NCI-H82 (cell line): ENCODE measurements at places on chromosomes 1 and 21.

GRCh38 chr21:16837721-16838120 is 675.1 kb upstream of the CXADR start:
- DNase-seq = no peak

DNA sequence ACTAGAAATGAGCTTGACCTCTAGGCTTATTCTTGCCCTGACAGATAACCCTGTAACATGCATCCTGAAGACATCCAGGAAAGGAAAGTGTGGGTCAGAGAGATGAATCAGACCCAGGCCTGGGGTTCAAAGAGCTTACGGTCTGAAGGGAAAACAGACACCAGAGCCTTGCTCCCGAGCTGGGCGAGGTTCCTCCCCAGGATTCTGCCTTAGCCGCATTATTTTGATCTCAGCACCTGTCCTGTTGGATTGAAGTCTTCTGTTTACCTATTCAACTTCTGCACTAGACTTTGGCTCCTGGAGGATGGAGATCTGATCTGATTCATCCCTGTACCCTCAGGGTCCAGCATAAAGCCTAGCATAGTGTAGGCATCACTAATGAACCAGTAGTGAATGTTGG is 1.9 kb downstream of the CYP4B1 start:
- DNase-seq = no peak

DNA sequence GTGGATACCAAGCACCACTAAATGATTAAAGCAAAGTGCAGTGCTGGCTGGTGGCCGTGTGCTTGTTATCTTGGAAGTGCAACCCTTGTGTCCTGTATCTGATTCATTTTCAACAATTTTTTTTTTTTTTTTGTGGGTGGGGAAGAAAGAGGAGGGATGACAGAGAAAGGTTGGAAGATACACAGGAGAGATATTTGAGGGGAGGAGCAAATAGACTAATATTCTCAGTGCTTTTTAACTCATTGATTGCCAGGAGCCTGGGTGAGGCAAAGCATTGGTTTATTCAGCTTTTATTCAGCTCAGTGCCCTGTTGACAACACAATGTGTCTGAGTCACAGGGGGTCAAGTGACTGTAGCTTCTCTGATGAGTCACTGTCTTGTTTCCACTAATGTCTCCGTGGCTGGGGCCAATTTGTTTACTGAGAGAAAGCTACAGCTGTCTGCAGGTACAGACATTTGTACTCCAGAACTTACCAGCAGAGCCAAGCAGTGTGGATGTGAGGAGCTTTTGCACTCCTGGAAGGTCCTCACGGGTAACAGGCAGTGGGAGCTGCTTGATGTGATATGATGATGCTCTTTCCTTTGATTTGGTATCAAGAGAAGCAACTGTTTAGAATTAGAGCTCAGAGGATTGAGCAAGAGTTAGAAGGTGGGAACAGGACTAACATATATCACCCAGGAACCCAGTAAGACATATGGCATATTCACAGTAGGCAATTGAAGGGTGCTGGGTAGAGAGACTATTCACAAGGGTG is 23.6 kb upstream of the DNM3 start:
- no peak for DNase-seq

GRCh38 chr21:37232274-37233018 is 34.7 kb downstream of the VPS26C start:
- DNase-seq = no peak

GRCh38 chr1:151584278-151584677 is 27.6 kb upstream of the SNX27 start:
- DNase-seq = no peak

DNA sequence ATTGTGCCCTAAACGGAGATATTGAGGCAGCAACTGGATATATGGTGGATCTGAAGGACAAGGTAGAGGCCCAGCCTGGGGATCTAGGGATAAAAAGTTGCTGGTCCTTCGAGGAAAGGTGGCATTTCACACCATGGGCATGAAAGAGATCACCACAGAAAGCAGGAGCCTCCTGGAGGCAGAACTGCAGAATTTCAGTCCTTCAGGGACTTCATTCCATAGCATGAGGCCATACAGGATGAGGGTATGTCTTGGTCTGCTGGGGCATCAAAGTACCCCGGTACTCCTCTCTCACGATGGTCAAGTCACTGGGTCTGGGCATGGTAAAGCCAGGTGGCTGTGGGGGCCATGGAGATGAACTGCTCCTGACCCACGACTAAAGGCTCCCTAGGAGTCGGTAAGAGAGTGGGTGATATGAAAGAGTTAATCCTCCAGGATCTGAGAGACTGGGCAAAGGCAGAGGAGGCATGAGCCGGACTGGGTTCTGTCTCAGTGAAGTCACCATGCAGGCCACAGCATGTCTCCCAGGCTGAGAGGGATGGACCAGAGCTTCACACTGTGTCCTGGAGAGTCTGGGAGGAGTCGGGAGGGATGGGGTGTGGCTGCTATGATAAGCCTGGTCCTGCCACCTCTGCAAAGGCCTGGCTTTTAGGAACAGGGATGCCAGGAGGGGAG is 5.8 kb upstream of the SPRR5 start:
- no peak for DNase-seq

GRCh38 chr1:58524353-58524945 is 22.1 kb downstream of the OMA1 start:
- DNase-seq = no peak

- DNase-seq = no peak
Observed at GRCh38 chr21:45282283-45283034, 5.2 kb downstream of the POFUT2 start.

DNA sequence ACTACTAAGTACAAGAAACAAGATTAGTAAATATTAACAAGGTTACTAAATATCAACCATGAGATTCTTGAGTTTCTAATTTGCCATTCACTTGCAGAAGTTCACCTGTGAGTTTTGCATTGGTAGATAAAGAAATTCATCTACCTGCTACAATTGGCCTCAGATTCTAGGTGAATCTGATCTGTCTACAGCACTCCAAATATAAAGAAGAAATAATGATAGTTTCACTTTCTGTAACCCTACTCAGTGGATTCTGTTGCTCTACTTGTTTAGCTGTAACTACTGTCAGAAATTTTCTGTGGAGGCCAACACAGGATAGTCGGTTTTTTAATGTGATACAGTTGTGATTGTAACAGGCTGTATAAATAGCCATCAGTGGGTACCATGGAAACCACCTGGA is 118.6 kb downstream of the NR5A2 start:
- no peak for DNase-seq

DNA sequence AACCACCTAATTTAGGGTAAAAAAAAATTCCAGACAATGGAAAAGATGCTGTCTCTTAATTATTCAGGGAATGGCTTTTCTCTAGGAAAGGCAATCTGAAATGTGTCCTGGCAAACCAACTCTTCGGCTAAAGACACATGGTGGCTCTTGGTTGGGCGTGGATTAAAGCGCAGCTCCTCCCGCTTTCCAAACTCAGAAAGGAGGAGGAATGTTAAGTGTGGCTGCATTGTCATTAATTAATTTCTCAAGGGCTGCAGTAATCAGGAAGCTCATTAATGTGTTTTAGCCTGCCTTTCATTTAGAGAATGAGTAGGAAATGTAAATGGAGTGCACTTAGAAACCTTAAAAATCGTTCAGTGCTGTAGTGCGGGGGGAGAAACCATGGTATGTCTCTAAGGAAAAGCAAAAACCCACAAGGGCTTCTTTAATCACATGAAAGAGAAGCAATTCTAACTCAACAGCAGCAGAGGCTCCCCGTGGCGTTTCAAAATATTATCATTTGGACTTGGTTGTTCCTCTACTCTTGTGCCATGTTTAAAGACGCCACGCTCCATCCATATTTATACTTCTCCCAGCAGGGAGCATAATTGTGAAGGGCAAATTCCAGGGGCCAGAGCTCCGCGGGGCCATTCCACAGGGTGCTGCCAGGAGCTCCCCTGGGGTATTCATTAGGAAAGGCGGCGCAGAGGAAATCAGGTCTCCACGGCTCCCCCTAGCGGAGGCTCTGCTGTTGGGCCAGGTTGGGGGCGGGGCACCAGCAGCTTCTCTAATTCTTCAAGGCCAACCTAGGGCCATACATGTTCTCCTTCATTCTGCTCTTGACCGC is 91.9 kb upstream of the SSX2IP start:
- peak; percentile 88 for DNase-seq

DNA sequence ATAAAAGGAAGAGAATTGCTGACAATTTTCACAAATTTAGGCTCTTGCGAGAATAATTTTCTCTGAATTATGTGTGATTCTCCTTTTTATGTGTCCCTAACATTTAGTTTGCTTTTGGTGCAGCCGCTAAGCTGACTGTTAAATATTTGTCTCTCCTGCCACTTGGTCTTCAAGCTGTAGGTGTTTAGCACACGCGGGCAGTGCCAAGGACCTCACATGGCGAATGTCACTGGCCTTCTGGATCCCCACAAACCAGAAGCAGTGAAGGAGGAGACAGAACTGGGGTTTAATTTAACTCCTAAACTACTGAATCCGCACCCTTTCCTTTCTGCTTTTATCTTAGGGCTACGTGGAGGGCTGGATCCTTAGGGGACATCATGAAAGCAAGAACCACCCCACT is 120.0 kb downstream of the KAZN start:
- DNase-seq = no peak

DNA sequence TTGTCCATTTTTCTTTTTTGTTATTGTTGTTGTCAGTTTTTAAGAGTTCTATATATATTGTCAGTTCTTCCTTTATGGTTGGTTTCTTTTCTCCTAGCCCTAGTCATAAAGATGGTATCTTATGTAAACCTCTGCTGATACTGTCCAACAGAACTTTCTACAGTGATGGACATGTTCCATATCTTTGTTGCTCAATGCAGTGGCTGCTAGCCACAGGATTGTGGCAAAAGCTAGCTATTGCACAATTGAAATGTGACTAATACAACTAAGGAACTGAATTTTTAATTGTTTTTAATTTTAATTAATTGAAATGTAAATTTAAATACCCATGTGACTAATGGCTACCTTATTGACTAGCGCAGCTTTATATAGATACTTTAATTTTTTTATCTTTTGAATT is 411.8 kb upstream of the PTBP2 start:
- no peak for DNase-seq

DNA sequence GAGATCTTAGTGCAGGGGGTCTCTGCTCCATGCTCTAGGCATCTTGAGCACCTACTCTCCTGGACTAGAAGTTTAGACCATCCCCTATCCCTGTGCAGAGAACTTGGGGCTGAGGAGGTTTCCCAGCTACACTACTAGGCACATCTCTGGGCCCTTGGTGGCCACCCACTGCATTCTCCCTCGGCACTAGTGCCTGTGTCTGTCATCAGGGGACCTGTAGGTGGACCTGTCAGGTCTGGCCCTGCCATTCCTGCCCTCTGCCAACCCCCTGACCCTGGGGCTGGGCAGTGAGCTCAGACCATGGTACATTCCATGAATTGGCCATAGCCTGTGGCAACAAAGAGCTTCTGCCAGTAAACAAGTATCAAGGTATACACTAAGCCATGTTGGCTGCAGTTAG is 269.1 kb downstream of the AKT3 start:
- no peak for DNase-seq

DNA sequence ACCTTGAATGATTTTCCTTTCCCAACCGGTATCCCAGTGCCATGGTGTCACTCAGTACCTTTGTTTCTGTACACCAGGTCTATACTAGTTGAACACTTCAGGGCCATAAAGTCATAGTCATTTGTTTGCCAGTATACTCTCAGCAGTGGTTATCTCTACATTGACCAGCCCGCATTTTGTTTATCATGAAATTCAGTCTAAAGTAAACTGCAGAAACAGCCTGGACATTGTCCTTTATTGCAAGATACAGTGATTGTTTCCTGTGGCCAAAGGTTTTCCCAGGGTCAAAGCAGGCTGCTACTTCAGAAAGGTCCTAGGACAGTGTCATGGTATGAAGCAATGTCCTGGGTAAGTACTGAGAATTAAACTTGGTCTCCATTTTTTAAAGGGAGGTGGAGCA is 407.4 kb downstream of the RWDD3 start:
- DNase-seq = no peak

- DNase-seq = no peak
Observed at GRCh38 chr21:29125191-29125590, 5.3 kb upstream of the MAP3K7CL start.

DNA sequence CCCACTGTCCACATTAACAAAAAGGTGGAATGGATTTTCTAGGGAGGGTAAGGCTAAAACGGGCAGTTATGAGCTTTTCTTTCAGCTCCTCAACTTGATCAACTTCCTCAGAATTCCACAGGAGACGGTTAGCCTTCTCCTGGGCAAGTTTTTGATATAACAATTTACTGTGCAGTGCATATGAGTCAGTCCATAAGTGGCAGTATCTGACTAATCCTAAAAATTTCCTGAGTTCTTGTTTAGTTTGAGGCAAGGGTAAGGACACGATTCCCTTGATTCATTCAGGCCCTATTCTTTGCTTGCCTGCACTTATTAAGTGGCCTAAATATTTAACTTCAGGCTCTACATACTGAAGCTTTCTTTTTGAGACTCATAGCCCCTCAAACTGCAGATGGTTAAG is 6.2 kb upstream of the AADACL3 start:
- no peak for DNase-seq

DNA sequence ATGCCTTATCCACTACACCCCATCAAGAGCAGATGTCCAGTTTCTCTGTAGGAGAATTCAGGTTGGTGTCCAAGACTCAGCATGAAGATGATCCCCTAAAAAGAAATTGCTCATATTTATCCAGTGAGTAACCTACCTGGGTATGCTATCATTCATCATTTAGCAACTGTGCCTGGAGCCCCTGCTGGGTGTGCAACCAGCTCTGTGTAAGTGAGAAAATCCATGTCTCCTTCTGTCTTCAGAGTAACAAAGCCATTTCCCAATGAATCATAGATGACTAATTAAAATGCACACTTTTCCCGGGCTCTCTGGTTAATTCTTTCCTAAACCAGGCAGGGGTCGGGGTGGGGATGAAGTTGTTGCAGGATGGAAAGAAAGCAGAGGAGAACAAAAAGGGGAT is 35.8 kb downstream of the OLFML3 start:
- no peak for DNase-seq

DNA sequence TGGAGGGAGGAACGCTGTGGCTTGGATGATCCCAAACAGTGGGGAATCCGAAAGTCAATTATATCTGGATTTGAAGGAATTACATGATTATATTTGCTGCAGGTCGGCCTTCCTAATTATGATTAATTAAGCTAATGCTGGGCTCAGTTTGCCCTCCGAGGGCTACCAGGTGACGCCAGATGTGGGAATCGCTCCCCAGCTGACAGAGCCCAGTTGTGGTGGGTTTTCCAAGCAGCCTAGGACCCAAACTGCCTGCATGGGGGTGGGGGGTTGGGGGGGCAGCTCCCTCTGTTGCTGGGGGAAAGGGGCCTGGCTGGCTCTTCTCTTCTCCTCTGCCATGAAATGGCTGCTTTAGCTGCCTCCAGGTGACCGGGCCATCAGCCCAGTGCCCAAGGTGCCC is 147.6 kb upstream of the C1orf174 start:
- peak; percentile 88 for DNase-seq

DNA sequence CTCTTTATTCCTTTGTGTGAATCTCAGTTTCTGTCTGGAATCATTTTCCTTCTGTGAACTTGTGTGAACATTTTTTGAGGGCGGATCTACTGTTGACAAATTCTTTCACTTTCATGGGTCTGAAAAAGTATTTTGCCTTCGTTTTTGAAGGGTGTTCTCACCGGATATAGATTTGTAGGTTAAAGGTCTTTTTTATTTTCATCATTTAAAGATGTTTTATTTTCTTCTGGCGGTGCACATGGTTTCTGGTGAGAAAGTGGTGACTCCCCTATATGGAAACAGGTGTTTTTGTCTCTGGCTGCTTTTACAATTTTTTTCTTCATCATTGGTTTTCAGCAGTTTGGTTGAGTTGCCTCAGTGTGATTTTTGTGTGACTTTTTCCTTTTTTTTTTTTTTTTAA is 94.9 kb downstream of the DYRK1A start:
- no peak for DNase-seq

GRCh38 chr1:211066781-211067384 is 67.1 kb downstream of the KCNH1 start:
- DNase-seq = no peak

GRCh38 chr1:220922951-220923350 is 43.7 kb downstream of the HLX start:
- DNase-seq = peak; percentile 99
